ENCODE measurements at places on chromosomes 12 and 14. TPM values are rescaled to one million over a fixed set of nuclear protein-coding genes. Genes with fewer than 3 reads are reported as not detected.
A peak's percentile ranks its signal among the peaks of the same experiment; 100 is the strongest.

The DYNC1H1 gene
- 475 TPM for total RNA-seq

The RNASE3 gene
- total RNA-seq: not detected

The CACNA1C gene
- 11.5 TPM for total RNA-seq

The NR4A1 gene
- total RNA-seq: 13.1 TPM

The KRT75 gene
- total RNA-seq: not detected

- peak; percentile 88 for DNase-seq
Observed at GRCh38 chr12:47504775-47505446, 200.9 kb downstream of the RPAP3 start.

DNA sequence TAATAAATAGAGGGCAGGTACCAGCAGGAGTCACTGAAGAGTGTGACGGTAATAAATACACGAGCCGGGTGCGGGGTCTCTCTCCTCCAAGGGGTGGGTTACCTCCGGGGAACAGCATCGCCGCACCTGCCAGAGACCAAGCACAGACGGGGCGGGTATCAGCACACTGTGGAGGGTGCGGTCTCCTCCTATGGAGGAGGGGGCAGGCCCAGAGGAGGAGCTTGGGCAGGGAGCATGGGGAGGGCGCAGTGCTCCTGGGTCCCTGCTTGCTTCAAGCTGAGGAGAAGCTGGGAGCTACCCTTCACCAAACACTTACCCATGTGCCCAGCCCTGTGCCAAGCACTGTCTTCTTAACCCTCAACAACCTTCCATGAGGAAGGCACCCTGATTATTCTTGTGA, 12.8 kb downstream of the PGF start:
- no peak for DNase-seq

GRCh38 chr12:48580831-48581230, 11.0 kb upstream of the LALBA start:
- DNase-seq: no peak

GRCh38 chr12:120656008-120656407, 15.6 kb downstream of the CABP1 start:
- DNase-seq: no peak

DNA sequence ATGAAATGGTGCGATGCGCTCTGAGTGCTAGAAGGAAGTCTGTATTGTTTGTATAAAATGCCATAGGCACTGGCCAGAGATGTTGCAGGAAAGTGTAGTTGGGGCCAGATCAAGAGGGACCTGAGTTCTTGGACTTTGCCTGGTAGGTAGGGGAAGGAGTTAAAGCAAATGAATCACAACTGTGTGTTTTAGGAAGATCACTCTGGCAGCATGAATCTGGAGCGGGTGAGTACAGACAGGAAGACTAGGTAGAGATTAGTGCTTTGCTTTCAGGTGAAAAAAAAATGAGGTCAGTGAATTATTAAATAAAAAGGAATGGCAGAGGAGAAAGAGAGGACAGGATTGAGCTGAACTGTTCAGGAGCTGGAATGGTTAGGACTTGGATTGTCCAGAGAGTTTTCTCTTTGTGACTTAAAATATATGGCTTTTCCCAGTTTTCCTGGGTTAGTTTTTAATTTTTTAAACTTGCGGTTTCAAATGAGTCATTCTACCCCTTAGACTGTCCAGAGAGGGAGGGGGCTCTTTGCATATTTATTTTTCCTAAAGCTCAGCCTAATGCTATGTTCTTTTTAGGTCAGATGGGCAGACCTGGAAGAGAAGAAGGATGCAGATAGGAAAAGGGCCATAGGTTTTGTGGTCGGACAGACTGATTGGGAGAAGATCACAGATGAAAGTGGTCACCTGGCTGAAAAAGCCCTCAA, 41.1 kb downstream of the PROX2 start:
- DNase-seq: peak; percentile 18

GRCh38 chr14:92409043-92409442, 86.1 kb downstream of the SLC24A4 start:
- DNase-seq: peak; percentile 25

DNA sequence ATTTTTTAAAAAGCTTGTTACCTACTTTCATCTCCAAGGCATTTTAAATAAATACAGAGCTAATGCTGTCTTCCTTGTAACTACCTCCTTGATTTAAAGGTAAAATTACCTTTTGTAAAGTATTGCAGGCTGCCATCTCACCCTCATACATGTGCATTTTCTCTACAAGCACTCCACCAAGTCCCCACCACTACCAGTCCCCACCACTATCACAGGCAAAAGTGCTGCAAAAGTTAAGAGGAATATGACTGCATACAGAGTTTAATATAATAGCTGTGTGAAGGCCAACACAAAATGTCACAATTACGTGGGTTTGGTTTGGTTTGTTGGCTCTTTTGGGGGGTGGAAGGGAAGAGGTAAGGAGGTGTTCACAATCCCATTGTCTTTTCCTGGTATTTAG, 9.6 kb downstream of the SIX1 start:
- no peak for DNase-seq

DNA sequence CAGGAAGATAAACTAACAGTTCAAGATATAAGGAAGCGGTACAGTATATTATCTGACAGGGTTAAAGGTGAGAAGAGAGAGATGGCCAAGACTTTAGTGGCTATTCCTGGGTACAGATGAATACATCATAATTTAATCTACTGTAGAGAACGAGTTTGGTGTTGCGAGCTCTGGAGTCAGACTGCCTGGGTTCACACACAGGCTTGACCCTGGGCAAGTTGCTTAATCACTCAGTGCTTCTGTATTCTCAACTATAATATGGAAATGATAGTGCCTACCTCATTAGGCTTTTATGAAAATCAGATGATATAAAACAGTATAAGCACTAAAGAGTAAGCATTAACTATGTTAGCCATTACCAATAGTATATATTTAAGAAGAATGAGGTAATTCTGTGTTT, 3.5 kb downstream of the PPM1H start:
- DNase-seq: no peak

GRCh38 chr12:46546634-46547273, 174.2 kb upstream of the SLC38A2 start:
- DNase-seq: peak; percentile 73

- no peak for DNase-seq
Observed at GRCh38 chr14:68654471-68654941, 138.4 kb downstream of the ZFP36L1 start.

Data from GM23248 (cell line).